Endothelial cell (in vitro differentiated cells): ENCODE measurements at places on chromosomes 6 and 20.
A peak's percentile ranks its signal among the peaks of the same experiment; 100 is the strongest.

- H3K27ac ChIP-seq = no peak overlapping the region
- no peak for DNase-seq
- no peaks in the 10 kb centered on the region for H3K4me1 ChIP-seq
- no peaks in the 10 kb centered on the region for H3K36me3 ChIP-seq
- no peak overlapping the region for H3K4me3 ChIP-seq
Observed at GRCh38 chr6:168609914-168610490, 169.0 kb downstream of the SMOC2 start.

GRCh38 chr6:169205176-169206160 lies 48.2 kb downstream of the THBS2 start:
- no peaks in the 10 kb centered on the region for H3K36me3 ChIP-seq
- H3K4me1 ChIP-seq = no peaks in the 10 kb centered on the region

DNA sequence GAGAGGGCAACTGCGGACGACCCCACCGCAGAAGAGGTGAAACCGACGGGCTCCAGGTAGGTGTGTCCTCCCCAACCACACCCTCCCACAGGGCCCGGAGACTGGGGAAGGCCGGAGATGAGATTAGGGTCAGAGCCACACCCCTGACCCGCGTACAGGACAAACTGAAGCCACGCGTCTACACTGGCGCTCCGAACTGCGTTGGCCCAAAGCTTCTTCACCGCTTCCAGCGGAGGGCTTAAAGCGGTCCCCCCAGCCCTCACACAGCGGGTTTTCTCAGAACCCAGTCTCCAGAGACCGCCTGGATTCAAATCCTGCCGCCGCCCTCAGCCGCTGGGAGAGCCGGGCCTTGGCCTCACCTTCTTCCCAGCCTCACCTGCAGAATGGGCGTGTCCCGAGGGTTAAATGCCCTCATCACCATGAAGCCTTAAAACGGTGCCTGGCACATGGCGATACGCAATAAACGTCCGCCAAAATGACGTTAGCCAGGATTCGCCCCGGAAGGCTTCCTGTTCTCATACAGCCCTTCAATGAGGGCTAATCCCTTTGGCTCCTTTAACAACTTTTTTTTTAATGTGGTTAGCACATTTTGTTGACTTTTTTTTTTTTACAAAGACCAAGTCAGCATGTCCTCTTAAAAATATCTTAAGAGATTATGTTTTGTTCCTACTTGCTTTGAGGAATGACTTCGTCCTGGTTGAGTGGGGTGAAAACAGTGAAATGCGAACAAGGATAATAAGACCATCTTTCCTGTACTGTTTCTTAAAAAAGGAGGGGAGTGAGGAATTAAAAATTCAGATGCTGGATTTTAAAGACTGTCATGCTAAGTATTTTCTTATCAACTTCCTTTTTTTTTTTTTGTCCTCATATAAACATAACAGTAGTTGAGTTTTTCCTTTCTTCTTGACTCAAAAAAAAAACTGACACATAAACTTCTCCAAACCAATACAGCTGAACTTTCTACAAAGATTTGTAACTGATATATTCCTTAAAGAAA lies 15.1 kb upstream of the ZNF217 start:
- H3K27me3 ChIP-seq = no peaks in the 10 kb centered on the region
- peak overlapping the region; percentile 91 for H3K27ac ChIP-seq
- peaks cover 22% of the 10 kb centered on the region for H3K4me1 ChIP-seq
- no peaks in the 10 kb centered on the region for H3K36me3 ChIP-seq
- no peak overlapping the region for H3K4me3 ChIP-seq

DNA sequence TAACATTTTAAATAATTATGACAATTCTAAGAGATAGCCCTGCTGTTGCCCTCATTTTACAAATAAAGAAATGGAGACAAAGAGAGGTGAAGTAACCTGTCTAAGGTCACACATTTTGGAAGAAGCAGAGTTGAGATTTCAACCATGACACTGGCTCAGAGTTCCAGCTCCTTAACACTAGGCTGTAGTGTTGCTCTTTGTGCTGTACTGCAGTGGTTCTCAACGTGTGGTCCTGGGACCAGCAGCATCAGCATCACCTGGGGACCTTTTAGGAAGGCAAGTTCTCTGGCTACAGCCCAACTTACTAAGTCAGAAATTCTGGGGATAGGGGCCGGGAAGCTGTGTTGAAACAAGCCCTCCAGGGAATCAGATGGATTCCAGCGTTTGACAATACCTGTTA lies 62.4 kb upstream of the FERMT1 start:
- H3K27me3 ChIP-seq = no peaks in the 10 kb centered on the region
- no peaks in the 10 kb centered on the region for H3K4me1 ChIP-seq
- H3K36me3 ChIP-seq = no peaks in the 10 kb centered on the region
- no peak overlapping the region for H3K4me3 ChIP-seq
- DNase-seq = no peak

GRCh38 chr6:144853603-144854002 lies 568.5 kb downstream of the UTRN start:
- H3K4me1 ChIP-seq = no peaks in the 10 kb centered on the region
- peaks cover 4% of the 10 kb centered on the region for H3K36me3 ChIP-seq
- DNase-seq = no peak
- H3K4me3 ChIP-seq = no peak overlapping the region
